ENCODE measurements at places on chromosomes 3 and 15.

DNA sequence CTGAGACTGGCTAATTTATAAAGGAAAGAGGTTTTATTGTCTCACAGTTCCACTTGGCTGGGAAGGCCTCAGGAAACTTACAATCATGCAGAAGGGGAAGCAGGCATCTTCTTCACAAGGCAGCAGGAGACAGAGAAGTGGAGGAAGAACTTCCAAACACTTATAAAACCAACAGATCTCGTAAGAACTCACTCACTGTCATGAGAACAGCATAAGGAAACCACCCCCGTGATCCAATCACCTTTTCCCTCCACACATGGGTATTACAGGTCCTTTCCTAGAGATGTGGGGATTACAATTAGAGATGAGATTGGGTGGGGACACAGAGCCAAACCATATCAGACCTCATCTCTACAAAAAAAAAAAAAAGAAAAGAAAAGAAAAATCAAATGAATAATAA, 25.7 kb downstream of the CGGBP1 start:
- no peak for DNase-seq

DNA sequence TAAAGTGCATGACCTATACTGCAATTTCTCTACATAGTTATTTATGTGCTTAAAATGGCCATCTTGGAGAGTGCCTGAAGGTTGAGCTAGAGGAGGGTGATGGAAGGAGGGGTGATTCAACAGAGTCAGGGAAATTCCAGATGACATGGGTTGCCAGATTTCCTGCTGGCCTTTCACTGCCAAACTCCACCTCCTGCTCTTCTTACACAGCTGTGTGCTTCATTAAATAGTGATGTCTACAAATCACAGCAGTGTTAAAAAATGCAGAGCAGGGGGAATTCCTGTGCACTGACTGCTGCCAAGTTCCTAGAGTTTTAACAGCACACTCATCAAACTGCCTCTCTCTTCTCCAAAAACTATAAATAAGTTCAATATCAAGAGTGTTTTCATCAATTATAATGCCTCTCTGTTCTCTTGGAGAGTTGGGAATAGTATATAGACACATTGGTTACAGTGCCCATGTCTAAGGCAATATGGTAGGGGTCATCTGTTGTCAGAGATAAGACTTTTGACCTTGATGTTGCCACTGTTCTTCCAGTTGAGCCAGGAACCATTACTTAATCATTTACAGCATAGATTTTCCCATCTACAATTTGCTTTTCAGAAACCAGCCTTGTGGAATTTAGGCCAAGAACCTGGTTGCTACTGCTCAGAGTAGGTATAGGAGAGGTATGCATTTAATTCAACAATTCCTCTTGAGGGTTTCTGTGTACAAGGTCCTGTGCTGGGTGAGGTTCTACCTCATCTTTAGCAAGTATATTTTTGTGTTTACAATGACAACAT, 79.6 kb downstream of the TP63 start:
- peak; percentile 98 for DNase-seq

GRCh38 chr3:18049096-18049495, 306.7 kb upstream of the TBC1D5 start:
- DNase-seq, result no peak

DNA sequence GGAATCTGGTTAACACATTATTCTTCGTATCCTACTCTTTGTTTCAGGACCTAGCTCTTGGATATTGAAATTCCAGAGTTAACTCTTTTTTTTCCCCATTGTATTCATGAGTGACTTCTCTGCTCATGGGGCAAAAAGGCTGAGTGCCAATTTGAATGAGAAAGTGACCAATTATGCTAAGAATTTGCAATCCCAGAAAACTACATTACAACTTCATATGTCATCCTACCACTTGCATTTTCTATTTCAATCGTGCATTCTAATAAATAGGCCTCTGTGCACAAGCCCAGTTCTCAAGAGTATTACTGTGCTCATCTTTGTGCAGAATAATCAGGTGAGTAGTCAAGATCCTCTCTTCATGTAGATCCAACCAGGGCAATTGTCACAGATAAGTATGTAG, 537.8 kb downstream of the OTOL1 start:
- peak; percentile 75 for DNase-seq

DNA sequence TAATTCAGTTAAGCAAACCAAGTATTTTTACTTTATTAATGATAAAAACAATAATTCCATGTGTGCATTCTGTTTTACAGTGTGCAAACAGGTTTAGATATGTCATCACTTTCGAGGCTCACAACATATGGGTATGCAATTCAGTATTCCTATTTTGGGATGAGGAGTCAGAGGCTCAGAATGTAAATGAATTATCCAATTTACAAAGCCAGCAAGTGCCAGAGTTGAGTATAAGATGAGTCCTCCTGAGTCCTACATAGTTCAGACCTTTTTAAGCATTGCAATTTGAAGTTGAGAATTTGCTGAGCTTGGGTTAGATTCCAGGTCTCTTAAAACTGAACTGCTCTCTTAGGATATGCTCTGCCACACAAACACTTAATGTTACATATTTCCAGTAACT, 424.2 kb upstream of the ROBO2 start:
- DNase-seq, result no peak

DNA sequence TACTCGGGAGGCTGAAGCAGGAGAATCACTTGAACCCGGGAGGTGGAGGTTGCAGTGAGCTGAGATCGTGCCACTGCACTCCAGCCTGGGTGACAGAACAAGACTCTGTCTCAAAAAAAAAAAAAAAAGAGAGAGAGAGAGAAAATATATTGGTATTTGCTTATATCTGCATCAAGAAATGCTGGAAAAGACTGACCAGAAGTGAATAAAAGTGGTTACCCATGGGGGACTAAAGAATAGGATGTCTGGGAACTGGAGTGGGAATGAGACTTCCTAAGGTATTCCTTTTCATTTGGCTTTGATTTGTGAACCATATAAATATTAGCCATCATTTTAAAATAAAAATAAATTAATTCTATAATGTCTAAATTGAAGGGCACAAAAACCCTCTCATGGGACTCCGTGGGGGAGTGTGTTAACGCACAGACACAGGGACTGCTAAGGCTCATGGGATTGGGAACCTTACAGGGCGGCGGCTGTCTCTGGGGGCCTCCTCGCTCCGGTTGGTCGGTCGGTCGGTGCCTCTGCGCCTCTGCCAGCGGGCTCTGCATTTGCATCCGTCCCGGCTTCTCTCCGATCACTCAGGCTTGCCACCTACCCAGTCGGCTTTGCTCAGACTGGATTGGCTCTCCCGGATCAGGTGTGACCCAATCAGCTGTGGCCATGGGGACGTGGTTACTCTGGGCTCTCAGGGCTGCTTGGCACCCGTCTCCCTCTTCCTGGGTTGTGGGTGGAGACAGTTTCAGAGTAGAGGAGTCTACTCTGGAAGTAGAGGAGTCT, 12.7 kb upstream of the TSPAN3 start:
- peak; percentile 43 for DNase-seq

DNA sequence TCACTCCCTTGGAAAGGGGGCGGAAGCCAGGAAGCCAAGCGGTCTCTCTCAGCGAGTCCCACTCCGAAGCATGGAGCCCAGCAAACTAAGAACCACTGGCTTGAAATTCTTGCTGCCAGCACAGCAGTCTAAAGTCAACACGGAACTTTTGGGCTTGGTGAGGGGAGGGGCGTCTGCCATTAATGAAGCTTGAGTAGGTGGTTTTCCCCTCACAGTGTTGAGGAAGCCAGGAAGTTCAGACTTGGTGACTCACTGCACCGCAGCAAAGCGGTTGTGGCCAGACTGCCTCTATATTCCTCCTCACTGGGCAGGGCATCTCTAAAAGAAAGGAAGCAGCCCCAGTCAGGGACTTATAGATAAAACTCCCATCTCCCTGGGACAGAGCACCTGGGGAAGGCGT, 665.4 kb upstream of the CBLB start:
- DNase-seq, result peak; percentile 19

GRCh38 chr3:148955544-148956346, 35.6 kb upstream of the GYG1 start:
- peak; percentile 96 for DNase-seq
